T-helper 17 cell (primary cell): ENCODE measurements at places on chromosomes 6 and 20. TPM values are rescaled to one million over a fixed set of nuclear protein-coding genes. Genes with fewer than 3 reads are reported as not detected.
A peak's percentile ranks its signal among the peaks of the same experiment; 100 is the strongest.

The TAAR9 gene
- total RNA-seq, result not detected

GRCh38 chr6:124033501-124033900 lies 229.8 kb downstream of the NKAIN2 start:
- no peak for DNase-seq
- no peak overlapping the region for H3K4me3 ChIP-seq
- no peaks in the 10 kb centered on the region for H3K4me1 ChIP-seq
- H3K27ac ChIP-seq, result no peak overlapping the region
- H3K36me3 ChIP-seq, result no peaks in the 10 kb centered on the region
- H3K27me3 ChIP-seq, result no peaks in the 10 kb centered on the region

The FARS2 gene
- 20.7 TPM for total RNA-seq

DNA sequence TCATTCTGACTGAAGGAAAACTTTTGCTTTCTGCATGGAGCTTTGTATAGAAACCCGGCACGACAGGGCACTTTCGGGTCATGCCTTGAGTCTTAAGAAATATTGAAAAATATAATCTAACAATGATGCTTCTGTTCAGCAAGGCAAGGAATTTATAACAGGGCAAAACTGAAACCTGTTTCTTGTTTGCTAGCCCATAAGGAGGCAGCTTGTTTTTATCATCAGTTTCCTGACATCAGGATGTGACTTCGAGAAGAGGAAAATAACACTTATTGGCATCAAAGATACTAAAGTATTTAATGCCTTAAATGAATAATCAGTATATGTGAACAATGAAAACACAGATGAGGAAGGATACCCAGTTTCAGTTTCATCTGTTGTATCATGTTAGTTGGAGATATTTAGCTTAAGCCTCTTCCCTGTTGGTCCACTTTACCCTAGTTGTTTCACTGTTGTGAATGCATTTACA lies 146.5 kb downstream of the CDKAL1 start:
- H3K27ac ChIP-seq, result no peak overlapping the region
- peak overlapping the region; percentile 21 for H3K4me3 ChIP-seq
- no peaks in the 10 kb centered on the region for H3K36me3 ChIP-seq
- H3K4me1 ChIP-seq, result peaks cover 30% of the 10 kb centered on the region

The CGA gene
- 0.40 TPM for total RNA-seq

- peaks cover 7% of the 10 kb centered on the region for H3K36me3 ChIP-seq
- no peak overlapping the region for H3K4me3 ChIP-seq
- no peak for DNase-seq
- H3K4me1 ChIP-seq, result peaks cover 13% of the 10 kb centered on the region
Observed at GRCh38 chr6:33118525-33119123, 42.8 kb downstream of the HLA-DPB1 start.

The LY6G6D gene
- total RNA-seq, result not detected
